ENCODE measurements at places on chromosomes 16 and 17. TPM values are rescaled to one million over a fixed set of nuclear protein-coding genes. Genes with fewer than 3 reads are reported as not detected.

- H3K27me3 ChIP-seq, result no peaks in the 10 kb centered on the region
- no peaks in the 10 kb centered on the region for H3K4me1 ChIP-seq
- no peak overlapping the region for H3K27ac ChIP-seq
Observed at GRCh38 chr17:71580220-71580619, 540.6 kb upstream of the SOX9 start.

Gene LRRC46
- 0.64 TPM for total RNA-seq

GRCh38 chr17:81666092-81666341 is 388 bp downstream of the OXLD1 start:
- peaks cover 29% of the 10 kb centered on the region for H3K4me1 ChIP-seq
- peaks cover 51% of the 10 kb centered on the region for H3K36me3 ChIP-seq
- H3K27me3 ChIP-seq, result no peaks in the 10 kb centered on the region
- H3K27ac ChIP-seq, result peak overlapping the region; percentile 95
- no peak for DNase-seq
- H3K4me3 ChIP-seq, result peak overlapping the region; percentile 94

DNA sequence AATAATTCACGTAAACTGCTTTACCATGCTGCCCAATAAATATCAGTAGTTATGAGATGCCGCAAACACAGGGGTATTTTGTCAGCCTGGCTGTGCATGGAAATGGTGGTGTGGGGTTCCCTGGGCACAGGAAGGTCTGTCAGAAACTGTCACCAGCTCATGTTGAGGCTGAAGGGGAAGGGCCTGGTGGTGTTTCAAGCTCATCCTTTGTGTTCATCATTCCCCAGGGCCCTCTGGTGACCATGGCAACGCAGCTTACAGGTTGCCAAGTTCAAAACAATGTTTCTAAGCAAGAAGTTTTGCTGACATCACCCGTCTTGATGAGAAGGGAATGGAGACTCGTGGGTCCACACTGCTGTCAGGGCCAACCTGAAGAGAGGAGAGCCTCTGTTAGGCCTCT is 348.9 kb upstream of the C16orf82 start:
- DNase-seq, result no peak
- no peaks in the 10 kb centered on the region for H3K36me3 ChIP-seq
- H3K27ac ChIP-seq, result no peak overlapping the region
- H3K4me3 ChIP-seq, result no peak overlapping the region
- peaks cover 1% of the 10 kb centered on the region for H3K27me3 ChIP-seq
- no peaks in the 10 kb centered on the region for H3K4me1 ChIP-seq

DNA sequence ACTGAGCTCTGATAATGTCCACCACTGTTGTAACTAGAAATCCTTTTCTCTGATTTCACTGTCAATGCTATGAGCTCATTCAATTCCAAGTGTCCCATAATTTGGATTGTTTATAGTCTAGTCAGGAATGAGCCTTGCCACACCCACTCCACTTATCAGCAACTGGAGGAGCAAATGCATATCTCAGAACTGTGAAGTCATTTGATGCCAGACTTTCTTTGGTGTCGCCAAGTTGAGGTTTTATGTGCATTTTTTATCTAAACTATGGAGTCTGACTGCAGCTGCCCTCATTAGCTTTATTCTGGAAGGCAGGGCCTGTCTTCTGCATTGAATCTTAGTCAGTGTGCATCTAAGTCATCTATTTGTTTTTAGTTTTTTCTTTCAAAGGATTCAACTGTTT is 361.3 kb downstream of the PMP22 start:
- no peaks in the 10 kb centered on the region for H3K36me3 ChIP-seq
- H3K4me3 ChIP-seq, result no peak overlapping the region
- no peaks in the 10 kb centered on the region for H3K4me1 ChIP-seq
- no peaks in the 10 kb centered on the region for H3K27me3 ChIP-seq
- no peak for DNase-seq

Gene NPIPA5
- 16.0 TPM for total RNA-seq

GRCh38 chr16:81593481-81593880 is 148.9 kb downstream of the CMIP start:
- DNase-seq, result no peak
- peaks cover 16% of the 10 kb centered on the region for H3K36me3 ChIP-seq
- peaks cover 37% of the 10 kb centered on the region for H3K4me1 ChIP-seq

DNA sequence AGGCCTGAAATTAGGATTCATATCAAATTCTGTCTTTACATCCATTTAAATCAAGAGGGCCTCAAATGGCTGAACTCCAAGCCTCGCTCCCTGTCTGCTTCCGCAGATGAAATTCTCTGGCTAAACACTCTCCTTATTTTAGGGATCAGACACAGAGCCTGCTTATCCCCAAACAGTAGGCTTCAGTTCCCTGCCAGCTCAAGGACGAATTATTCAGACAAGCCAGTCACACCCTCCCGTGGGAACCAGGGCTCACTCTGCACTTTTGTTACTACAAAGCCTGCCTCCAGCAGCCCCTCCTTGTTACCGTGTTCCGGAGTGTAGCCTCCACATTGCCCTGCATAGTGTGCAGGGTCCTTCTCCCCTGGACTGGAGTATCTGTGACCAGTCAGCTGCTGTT is 46.6 kb upstream of the LCMT1 start:
- H3K4me3 ChIP-seq, result no peak overlapping the region
- H3K27me3 ChIP-seq, result no peaks in the 10 kb centered on the region
- peaks cover 49% of the 10 kb centered on the region for H3K4me1 ChIP-seq
- no peak overlapping the region for H3K27ac ChIP-seq
- H3K36me3 ChIP-seq, result no peaks in the 10 kb centered on the region

GRCh38 chr16:28586466-28586865 is 10.4 kb downstream of the SULT1A2 start:
- no peak for DNase-seq
- H3K4me1 ChIP-seq, result no peaks in the 10 kb centered on the region
- H3K4me3 ChIP-seq, result no peak overlapping the region
- no peak overlapping the region for H3K27ac ChIP-seq
- H3K36me3 ChIP-seq, result peaks cover 54% of the 10 kb centered on the region
- H3K27me3 ChIP-seq, result no peaks in the 10 kb centered on the region

DNA sequence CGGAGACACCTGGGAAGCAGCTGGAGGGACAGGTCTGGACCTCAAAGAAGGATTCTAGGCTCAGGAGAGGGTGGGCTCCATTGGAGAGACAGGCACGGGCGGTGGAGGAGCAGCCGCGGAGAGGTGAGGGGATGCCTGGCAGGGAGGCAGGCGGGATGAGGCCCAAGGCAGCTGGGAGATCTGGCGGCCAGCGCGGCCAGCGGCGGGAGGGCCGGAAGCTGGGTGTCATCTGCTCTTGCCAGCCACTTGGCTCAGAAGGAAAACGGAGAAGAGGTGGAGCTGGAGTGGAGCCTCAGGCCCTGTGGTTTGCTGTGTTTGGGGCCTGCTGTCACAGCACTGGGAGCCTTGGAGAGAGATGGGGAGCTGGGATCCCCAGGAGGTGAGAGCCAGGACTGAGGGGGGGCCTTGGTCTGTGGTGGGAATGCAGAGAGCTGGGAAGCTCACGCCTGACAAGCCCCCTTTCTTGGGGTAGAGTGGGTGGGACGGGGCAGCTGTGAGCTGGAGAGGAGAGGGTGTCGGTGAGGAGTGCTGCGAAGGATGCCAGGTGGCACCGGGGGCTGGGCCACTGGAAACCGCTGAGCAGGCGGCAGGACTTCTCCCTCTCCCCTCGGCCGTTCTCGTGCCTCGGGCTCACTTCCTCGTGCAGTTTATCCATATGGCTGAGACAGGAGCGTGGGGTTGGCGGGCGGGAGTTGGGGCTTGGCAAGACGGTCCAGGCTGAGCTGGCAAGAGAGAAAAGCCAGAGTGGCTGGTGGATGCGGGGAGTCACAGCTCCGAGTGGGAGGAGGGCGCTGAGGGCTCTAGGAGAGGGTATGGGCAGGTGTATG is 8.0 kb downstream of the TBC1D24 start:
- H3K27me3 ChIP-seq, result no peaks in the 10 kb centered on the region
- no peaks in the 10 kb centered on the region for H3K36me3 ChIP-seq
- no peak overlapping the region for H3K27ac ChIP-seq
- no peak overlapping the region for H3K4me3 ChIP-seq
- H3K4me1 ChIP-seq, result peaks cover 10% of the 10 kb centered on the region
